ENCODE measurements at places on chromosomes 4 and X.

- no peak for DNase-seq
These were observed 109.1 kb downstream of the ANAPC4 start for GRCh38 chr4:25486171-25486570.

DNA sequence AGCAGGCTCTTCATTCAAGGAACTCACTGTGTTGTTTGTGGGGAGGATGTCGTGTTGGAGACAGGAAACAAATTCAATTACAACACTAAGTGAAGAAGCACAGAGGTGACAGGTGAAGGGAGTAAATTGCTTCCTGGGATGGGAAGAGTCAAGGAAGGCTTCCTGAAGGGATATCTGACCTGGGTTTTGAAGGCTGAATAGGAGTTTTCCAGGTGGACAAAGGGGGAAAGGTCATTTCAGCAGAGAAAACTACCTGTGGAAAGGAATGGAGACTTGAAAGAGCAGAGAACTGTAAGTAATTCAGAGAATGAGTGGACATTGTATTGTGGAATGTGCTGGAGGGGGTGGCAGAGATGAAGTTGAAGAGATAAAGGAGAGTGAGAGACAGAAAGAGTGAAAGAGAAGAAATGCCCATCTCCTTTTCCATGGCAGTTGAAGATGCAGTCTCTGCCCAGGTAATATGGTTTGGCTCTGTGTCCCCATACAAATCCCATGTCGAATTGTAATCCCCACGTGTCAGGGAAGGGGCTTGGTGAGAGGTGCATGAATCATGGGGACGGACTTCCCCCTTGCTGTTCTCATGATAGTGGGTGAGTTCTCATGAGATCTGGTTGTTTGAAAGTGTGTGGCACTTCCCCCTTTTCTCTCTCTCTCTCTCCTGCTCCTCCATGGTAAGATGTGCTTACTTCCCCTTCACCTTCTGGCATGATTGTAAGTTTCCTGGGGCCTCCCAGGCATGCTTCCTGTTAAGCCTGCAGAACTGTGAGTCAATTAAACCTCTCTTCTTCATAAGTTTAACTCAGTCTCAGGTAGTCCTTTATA, 205.7 kb upstream of the BCOR start:
- no peak for DNase-seq

DNA sequence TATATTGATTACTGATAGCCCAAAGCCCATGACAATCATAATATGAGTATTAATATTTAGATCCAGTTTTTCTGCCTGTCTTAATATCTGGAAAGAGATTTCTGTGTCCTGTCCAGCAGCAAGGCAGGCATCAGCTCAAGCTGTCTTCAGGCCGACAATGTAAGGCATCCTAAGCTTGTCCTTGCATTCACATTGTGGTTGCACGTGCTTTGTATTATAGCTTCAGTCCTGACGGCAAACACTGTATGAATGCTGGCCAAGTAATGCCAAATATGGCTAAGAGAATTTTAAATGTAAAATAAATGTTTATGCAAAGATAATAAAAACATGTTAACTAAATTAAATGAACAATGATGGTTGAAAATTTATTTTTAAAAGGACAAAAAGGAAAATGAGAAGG, 255.7 kb upstream of the RPS6KA3 start:
- DNase-seq: no peak

DNA sequence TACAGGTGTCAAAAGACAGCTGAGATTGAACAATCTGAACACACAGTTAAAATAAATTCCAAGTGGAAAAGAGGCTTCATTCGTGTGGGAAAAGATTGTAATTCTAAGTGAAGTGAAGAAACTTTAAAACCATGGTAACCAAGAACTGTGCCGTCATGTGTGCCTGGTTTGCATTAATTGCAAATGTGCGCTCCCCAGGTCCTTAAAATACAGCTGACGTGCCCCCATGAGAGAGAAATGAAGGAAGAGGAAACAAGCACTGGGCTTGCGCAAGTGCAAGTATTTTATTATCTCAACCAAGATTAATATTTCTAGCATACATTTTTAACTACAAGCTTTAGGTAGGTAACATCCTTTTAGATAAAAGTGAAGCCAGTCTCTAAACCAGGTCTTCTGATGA, 92.5 kb downstream of the PARM1 start:
- no peak for DNase-seq

DNA sequence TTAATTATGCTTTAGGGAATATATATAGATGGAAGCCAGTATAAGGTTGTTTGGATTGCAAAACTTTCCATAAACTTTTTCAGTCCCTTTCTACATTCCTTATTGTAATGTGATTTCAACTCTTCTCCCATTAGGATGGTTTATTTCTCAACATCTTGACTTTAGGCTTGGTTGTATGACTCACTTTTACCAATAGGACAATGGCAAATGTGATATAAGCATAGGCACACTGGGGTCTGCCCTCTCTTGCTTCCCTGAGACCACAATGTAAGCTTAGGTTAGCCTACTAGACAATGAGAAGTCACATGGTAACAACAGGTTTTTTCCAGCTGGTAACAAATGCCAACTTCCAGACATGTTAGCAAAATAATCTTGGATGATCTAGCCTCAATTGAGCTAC, 163.3 kb upstream of the RBPJ start:
- no peak for DNase-seq

DNA sequence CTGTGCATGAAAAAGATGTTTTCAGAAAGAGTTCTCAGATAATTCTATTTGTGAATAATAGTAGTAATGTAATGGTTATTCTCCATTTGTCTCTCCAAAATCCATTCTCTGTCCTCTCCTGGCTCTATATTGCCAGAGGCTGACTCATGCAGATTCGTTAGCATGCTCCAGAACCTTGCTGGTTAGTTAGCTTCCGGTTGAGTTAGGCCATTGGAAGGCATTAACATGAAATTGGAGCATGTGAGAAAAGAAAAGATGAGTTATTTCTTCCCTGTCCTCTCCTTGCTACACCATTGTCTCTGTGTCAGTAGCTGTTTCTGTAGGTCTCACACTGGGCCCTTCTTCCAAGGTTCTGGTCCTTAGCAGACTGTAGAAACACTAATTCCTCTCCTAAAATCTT, 23.5 kb upstream of the PRDM8 start:
- no peak for DNase-seq

DNA sequence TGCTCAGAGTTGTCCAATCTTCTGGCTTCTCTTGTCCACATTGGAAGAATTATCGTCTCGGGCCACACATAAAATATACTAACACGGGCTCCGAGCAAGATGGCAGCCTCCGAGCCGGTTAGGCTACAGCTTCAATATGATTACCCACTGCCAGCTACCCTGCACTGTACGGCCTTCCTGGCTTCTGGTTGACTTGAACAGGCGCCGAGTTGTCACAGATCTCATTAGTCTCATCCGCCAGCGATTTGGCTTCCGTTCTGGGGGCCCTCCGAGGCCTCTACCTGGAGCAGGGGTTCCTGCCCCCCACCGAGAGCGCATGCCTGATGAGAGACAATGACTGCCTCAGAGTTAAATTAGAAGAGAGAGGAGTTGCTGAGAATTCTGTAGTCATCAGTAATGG, 101.2 kb upstream of the NUDT6 start:
- DNase-seq: no peak
